ENCODE measurements at places on chromosomes 5 and 9. TPM values are rescaled to one million over a fixed set of nuclear protein-coding genes. Genes with fewer than 3 reads are reported as not detected.

The PCDHA3 gene
- total RNA-seq, result under 0.01 TPM

The ADAMTS13 gene
- total RNA-seq, result 1.2 TPM

The PCDHAC1 gene
- total RNA-seq, result not detected

The CDH6 gene
- under 0.01 TPM for total RNA-seq

The INSL6 gene
- not detected for total RNA-seq

The IL7R gene
- total RNA-seq, result 0.37 TPM

The EIF4EBP3 gene
- 2.6 TPM for total RNA-seq

The SH2D3C gene
- 0.37 TPM for total RNA-seq

The CDKN2B gene
- 9.2 TPM for total RNA-seq

The CDK9 gene
- total RNA-seq, result 43.0 TPM

The SPINK6 gene
- not detected for total RNA-seq

The TRIM36 gene
- total RNA-seq, result 0.39 TPM

All from subcutaneous preadipocyte (primary cell).